ENCODE measurements at places on chromosomes 5 and 9. TPM values are rescaled to one million over a fixed set of nuclear protein-coding genes. Genes with fewer than 3 reads are reported as not detected.
A peak's percentile ranks its signal among the peaks of the same experiment; 100 is the strongest.

GRCh38 chr5:88841212-88841611, 41.8 kb downstream of the MEF2C start:
- no peaks in the 10 kb centered on the region for H3K27me3 ChIP-seq
- H3K4me1 ChIP-seq: no peaks in the 10 kb centered on the region

DNA sequence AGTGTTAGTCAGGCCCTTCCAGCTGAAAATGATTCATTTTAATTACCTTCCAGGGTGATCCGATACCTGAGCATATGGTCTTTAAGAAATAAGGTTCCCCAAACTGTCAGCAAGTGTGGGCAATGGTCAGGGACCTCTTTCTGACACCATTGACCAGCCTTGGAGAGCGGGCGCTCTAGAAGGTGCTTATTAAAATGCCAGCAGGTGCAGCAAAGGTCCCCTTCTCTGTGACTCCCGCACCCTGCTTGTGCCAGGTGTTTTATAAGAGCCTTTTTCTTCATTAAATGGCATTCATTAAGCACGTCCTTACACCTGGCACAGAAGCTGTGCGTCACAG, 85.3 kb downstream of the MVB12B start:
- no peaks in the 10 kb centered on the region for H3K27me3 ChIP-seq
- no peaks in the 10 kb centered on the region for H3K36me3 ChIP-seq
- DNase-seq: no peak
- peaks cover 10% of the 10 kb centered on the region for H3K4me1 ChIP-seq

GRCh38 chr9:91678807-91679580, 255.4 kb upstream of the NFIL3 start:
- peak; percentile 33 for DNase-seq
- no peaks in the 10 kb centered on the region for H3K27me3 ChIP-seq
- no peaks in the 10 kb centered on the region for H3K36me3 ChIP-seq
- no peak overlapping the region for H3K4me3 ChIP-seq
- H3K4me1 ChIP-seq: peaks cover 29% of the 10 kb centered on the region

DNA sequence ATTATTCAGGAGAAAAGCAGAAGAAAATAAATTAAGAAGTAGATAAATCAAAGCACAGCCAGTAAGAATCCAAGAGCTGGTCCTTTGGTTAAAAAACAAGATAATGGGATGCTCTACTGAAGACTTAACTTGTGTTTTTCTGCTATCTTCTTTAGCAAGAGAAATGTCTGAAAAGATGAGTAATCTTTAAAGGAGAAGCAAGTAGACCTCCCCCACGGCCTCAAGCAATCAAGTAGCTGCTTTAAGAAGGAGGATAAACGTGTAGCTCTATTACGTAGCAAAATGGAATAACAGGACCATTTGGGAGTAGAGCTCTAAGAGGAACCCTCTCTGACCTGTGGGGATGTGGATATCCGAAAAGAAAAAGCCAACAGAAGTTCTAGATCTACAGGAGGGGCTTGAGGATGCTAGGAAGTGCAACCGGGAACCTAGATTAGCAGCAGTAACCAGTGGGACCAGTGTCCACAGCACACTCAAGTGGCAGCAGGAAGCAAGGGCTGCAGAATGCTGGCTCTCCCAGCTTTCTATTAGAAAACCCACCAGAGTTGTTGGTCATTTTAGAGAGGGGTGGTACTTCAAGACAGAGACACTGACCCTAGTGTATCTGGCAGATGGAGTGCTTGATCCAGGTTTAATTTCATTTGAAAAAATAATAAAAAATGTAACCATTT, 185.4 kb downstream of the GABBR2 start:
- no peaks in the 10 kb centered on the region for H3K36me3 ChIP-seq
- no peak overlapping the region for H3K27ac ChIP-seq
- peaks cover 20% of the 10 kb centered on the region for H3K4me1 ChIP-seq
- H3K4me3 ChIP-seq: no peak overlapping the region

DNA sequence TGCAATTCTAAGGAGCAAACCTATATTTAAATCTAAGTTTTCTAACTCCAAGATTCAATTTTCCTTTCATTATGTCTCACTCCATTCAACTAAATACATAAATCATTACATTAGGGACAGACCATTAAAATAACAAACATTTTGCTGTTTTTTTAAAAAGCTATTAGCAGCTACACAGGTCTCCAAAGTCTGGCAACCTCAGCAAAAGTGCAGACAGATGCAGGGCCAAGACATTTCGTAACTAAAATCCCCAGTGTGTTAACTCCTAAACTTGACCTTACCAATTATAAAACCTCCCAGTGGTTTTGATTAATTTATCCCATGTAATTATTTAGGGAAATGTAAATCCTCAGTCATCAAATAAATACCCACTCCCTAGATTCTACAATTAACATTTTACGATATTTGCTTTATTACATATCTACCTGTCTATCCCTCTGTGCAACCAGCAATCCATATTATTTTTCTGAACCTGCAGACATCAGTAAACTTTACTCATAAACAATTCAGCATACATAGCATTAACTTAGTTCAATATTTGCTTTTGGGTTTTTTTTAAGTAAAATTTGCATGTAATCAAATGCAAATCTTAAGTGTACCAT, 64.7 kb downstream of the RGS7BP start:
- no peaks in the 10 kb centered on the region for H3K27me3 ChIP-seq
- H3K4me1 ChIP-seq: 0 out of 2 replicates have a peak, but pooled peaks cover 3% of the 10 kb centered on the region
- no peak overlapping the region for H3K4me3 ChIP-seq
- DNase-seq: no peak

- no peak overlapping the region for H3K27ac ChIP-seq
- H3K36me3 ChIP-seq: no peaks in the 10 kb centered on the region
- H3K4me3 ChIP-seq: no peak overlapping the region
- no peaks in the 10 kb centered on the region for H3K27me3 ChIP-seq
- no peaks in the 10 kb centered on the region for H3K4me1 ChIP-seq
- DNase-seq: no peak
Observed at GRCh38 chr5:72407541-72407940, 87.4 kb downstream of the PTCD2 start.

- peak; percentile 52 for DNase-seq
- no peak overlapping the region for H3K4me3 ChIP-seq
- peaks cover 13% of the 10 kb centered on the region for H3K4me1 ChIP-seq
- no peaks in the 10 kb centered on the region for H3K36me3 ChIP-seq
- H3K27ac ChIP-seq: no peak overlapping the region
Observed at GRCh38 chr5:130050585-130050984, 146.3 kb downstream of the CHSY3 start.

GRCh38 chr5:132549576-132549975, 6.3 kb upstream of the IL5 start:
- H3K36me3 ChIP-seq: no peaks in the 10 kb centered on the region
- no peaks in the 10 kb centered on the region for H3K4me1 ChIP-seq
- H3K4me3 ChIP-seq: no peak overlapping the region
- H3K27me3 ChIP-seq: no peaks in the 10 kb centered on the region

GRCh38 chr9:20945269-20945668, 86.2 kb downstream of the HACD4 start:
- no peak for DNase-seq
- H3K27ac ChIP-seq: no peak overlapping the region
- no peaks in the 10 kb centered on the region for H3K4me1 ChIP-seq
- H3K4me3 ChIP-seq: no peak overlapping the region
- H3K36me3 ChIP-seq: no peaks in the 10 kb centered on the region

DNA sequence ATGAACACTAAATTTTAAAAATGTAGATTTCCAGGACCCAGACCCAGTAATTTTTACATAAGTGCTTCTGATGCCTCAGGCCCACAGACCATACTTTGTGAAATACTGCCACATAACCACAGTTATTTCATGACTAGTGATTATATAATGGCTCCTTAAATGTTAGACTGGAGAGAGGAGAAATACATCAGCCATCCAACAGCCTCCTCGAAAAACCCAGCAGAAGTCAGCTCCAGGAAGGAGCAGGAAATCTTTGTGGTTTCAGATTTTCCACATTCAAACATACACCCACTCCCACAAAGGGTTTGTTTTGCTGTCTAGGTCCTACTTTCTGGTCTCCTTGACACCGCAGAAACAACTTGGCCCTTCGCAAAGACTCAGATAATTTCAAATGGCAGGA, 455.2 kb downstream of the DTWD2 start:
- no peaks in the 10 kb centered on the region for H3K27me3 ChIP-seq
- H3K4me1 ChIP-seq: no peaks in the 10 kb centered on the region
- H3K36me3 ChIP-seq: no peaks in the 10 kb centered on the region
- no peak overlapping the region for H3K4me3 ChIP-seq
- no peak overlapping the region for H3K27ac ChIP-seq
- DNase-seq: no peak

GRCh38 chr9:36934478-36935065, 99.5 kb downstream of the PAX5 start:
- H3K27ac ChIP-seq: no peak overlapping the region
- no peaks in the 10 kb centered on the region for H3K36me3 ChIP-seq
- no peaks in the 10 kb centered on the region for H3K27me3 ChIP-seq
- no peak overlapping the region for H3K4me3 ChIP-seq

- no peaks in the 10 kb centered on the region for H3K36me3 ChIP-seq
- H3K4me1 ChIP-seq: no peaks in the 10 kb centered on the region
- no peaks in the 10 kb centered on the region for H3K27me3 ChIP-seq
- no peak overlapping the region for H3K27ac ChIP-seq
- no peak overlapping the region for H3K4me3 ChIP-seq
- DNase-seq: peak; percentile 15
Observed at GRCh38 chr5:29720954-29721353, 1472.5 kb upstream of the CDH6 start.

- H3K4me3 ChIP-seq: no peak overlapping the region
- H3K27me3 ChIP-seq: no peaks in the 10 kb centered on the region
- peaks cover 11% of the 10 kb centered on the region for H3K4me1 ChIP-seq
- peak overlapping the region; percentile 26 for H3K27ac ChIP-seq
Observed at GRCh38 chr5:107135391-107135790, 535.3 kb downstream of the EFNA5 start.

DNA sequence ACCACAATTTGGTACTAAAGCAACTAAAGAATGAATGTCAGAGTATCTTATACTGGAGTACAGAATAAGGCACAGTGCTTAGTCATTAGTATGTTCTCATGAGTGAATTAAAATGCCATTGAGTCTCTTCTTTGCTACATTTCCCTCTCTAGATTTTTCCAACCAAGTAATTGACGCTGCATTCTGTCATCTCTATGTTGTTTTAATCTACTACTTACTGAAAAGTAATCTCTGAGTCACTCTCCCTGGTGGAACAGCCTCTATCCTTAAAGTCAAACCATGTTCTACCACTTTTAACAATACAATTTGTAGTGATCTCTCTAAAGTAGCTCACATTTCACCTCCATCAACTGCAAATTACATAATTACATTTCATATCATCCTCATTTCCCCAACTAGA, 495.1 kb downstream of the CDH18 start:
- no peak for DNase-seq
- no peaks in the 10 kb centered on the region for H3K36me3 ChIP-seq
- H3K4me1 ChIP-seq: no peaks in the 10 kb centered on the region
- no peak overlapping the region for H3K4me3 ChIP-seq
- H3K27ac ChIP-seq: no peak overlapping the region

GRCh38 chr5:69231851-69232250, 2.8 kb upstream of the CDK7 start:
- no peaks in the 10 kb centered on the region for H3K27me3 ChIP-seq
- DNase-seq: no peak

DNA sequence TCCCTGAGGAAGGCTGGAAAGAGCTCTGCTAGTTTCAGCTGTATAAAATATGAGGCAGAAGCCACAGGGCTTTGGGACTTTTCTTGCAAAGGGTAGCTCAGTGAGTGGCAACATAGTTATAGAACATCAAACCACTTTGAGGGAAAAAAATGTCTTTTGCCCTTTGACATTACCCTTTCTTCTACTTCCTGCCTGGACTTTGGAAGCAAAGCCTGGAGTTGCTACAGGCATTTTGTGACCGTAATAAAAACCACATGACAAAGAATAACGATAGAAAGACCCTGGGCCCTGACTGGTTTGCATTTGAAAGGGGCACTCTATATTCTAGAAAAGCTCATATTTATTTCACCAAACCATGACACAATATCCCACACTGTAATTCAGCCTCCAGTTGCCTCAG, 440.9 kb downstream of the DIRAS2 start:
- DNase-seq: no peak
- H3K36me3 ChIP-seq: no peaks in the 10 kb centered on the region
- H3K27ac ChIP-seq: no peak overlapping the region

- H3K27ac ChIP-seq: no peak overlapping the region
- DNase-seq: no peak
- H3K27me3 ChIP-seq: no peaks in the 10 kb centered on the region
- H3K4me1 ChIP-seq: no peaks in the 10 kb centered on the region
- H3K4me3 ChIP-seq: no peak overlapping the region
Observed at GRCh38 chr9:108386032-108386431, 469.8 kb downstream of the ACTL7B start.

BARHL1 gene
- not detected for total RNA-seq

CCDC152 gene
- not detected for total RNA-seq

SPINK7 gene
- total RNA-seq: not detected

NR2F1 gene
- 88.4 TPM for total RNA-seq

CCDC192 gene
- not detected for total RNA-seq

C9 gene
- not detected for total RNA-seq

SREK1 gene
- 43.1 TPM for total RNA-seq

HRH2 gene
- total RNA-seq: not detected

SLC26A2 gene
- 10.8 TPM for total RNA-seq

ERBIN gene
- 38.9 TPM for total RNA-seq

HMCN2 gene
- total RNA-seq: 0.11 TPM

SLC9A3 gene
- total RNA-seq: 4.7 TPM

CNTNAP3 gene
- total RNA-seq: 26.3 TPM

PCDHGA3 gene
- not detected for total RNA-seq

All from PC-3 (cell line).